ENCODE measurements at places on chromosomes 7 and 10. TPM values are rescaled to one million over a fixed set of nuclear protein-coding genes. Genes with fewer than 3 reads are reported as not detected.

INMT gene
- total RNA-seq: 5.9 TPM

CYP26C1 gene
- not detected for total RNA-seq

TMEM184A gene
- 7.7 TPM for total RNA-seq

TDRD1 gene
- 0.20 TPM for total RNA-seq

LBX1 gene
- total RNA-seq: 0.20 TPM

TMEM248 gene
- 44.3 TPM for total RNA-seq

EPHA1 gene
- 16.2 TPM for total RNA-seq

ZPBP gene
- total RNA-seq: not detected

SCART1 gene
- total RNA-seq: 2.5 TPM

ACTA2 gene
- total RNA-seq: 222 TPM

CYP3A4 gene
- total RNA-seq: 2.6 TPM

SPACDR gene
- 0.49 TPM for total RNA-seq

CDNF gene
- 3.2 TPM for total RNA-seq

PON1 gene
- total RNA-seq: 0.10 TPM

HMX3 gene
- not detected for total RNA-seq

CALD1 gene
- total RNA-seq: 196 TPM

ATRNL1 gene
- total RNA-seq: 24.4 TPM

RTKN2 gene
- 6.5 TPM for total RNA-seq

DNTT gene
- 0.10 TPM for total RNA-seq

RSPH10B2 gene
- 0.30 TPM for total RNA-seq

CFAP70 gene
- 3.4 TPM for total RNA-seq

LRRC17 gene
- total RNA-seq: 92.4 TPM

NOS3 gene
- 3.5 TPM for total RNA-seq

BTAF1 gene
- 59.1 TPM for total RNA-seq

SVOPL gene
- 0.59 TPM for total RNA-seq

LMOD2 gene
- 16.2 TPM for total RNA-seq

CDC14C gene
- total RNA-seq: not detected

FAM131B gene
- 0.59 TPM for total RNA-seq

KEL gene
- total RNA-seq: 4.5 TPM

CYP26A1 gene
- total RNA-seq: not detected

CALY gene
- not detected for total RNA-seq

SPAM1 gene
- not detected for total RNA-seq

LAMB4 gene
- total RNA-seq: 14.4 TPM

PDK4 gene
- total RNA-seq: 34.8 TPM

KLF6 gene
- 134 TPM for total RNA-seq

PPP1R3A gene
- total RNA-seq: 14.4 TPM

TMUB1 gene
- total RNA-seq: 7.6 TPM

DOCK4 gene
- 29.7 TPM for total RNA-seq

NUP42 gene
- total RNA-seq: 38.9 TPM

SDHAF3 gene
- total RNA-seq: 10.9 TPM

HOXA3 gene
- 4.9 TPM for total RNA-seq

PIK3CG gene
- total RNA-seq: 4.7 TPM

FAM25G gene
- total RNA-seq: 1.8 TPM

TES gene
- total RNA-seq: 52.0 TPM

KAZALD1 gene
- total RNA-seq: 17.7 TPM

LRRTM3 gene
- 1.6 TPM for total RNA-seq

SLC16A9 gene
- 6.5 TPM for total RNA-seq

GFRA1 gene
- 49.8 TPM for total RNA-seq

DLX5 gene
- total RNA-seq: 2.1 TPM

C10orf143 gene
- total RNA-seq: 1.4 TPM

EFCAB10 gene
- total RNA-seq: not detected

POLR2J2 gene
- total RNA-seq: 3.6 TPM

OR2A12 gene
- total RNA-seq: not detected

MLXIPL gene
- 22.3 TPM for total RNA-seq

PKD2L1 gene
- total RNA-seq: not detected

SH2D4B gene
- 0.20 TPM for total RNA-seq

CTTNBP2 gene
- 5.5 TPM for total RNA-seq

ANXA8 gene
- total RNA-seq: 4.6 TPM

CAV1 gene
- 243 TPM for total RNA-seq

Measured in skin of body (tissue), 3 donors.